ENCODE measurements at places on chromosomes 6 and 20. TPM values are rescaled to one million over a fixed set of nuclear protein-coding genes. Genes with fewer than 3 reads are reported as not detected.

Gene BPI
- 0.14 TPM for total RNA-seq

GRCh38 chr20:5069141-5069806 lies 50.5 kb downstream of the PCNA start:
- no peak for DNase-seq

Gene TRIM10
- not detected for total RNA-seq

DNA sequence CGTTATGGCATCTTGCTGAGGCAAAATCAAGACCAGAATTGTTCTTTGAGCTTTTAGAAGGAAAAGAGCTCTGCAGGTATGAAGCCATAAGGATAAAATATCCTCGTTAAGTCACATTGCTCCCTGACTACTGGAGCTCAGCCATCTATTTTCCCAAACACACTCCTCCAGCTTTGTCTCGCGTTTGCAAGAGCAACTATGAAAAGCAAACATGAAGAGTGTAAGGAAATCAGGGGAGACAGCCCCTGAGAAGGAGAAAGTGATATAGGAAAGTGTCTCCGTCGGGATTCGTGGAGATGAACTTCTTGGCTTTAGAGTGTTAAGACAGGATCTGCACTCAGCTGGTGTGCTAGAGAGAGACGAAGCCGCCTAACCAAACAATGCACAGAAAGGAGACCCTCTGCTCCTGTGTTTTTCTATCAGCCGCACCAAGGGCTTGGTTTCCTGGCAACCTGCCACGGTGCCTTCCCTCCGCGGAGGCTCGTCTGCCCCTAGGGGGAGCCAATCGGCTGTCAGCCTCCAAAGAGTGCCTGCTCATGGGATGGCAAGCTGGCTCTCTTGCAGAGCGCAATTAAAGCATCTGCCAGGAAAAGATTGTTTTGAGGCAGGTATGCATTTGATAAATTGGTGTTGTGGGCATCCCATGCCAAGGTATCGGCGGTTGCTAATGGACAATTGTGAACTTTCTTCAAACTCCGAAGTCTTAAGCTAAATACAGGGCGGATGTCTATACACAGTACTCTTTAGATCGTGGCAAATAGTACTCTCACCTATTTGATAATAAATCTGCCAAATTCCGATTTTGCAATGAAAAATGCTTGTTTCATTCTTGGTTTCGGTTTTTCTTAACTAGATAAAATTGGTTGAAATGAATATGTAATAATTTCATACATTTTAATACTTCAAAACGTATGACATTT lies 603.2 kb downstream of the RNF144B start:
- DNase-seq: peak; percentile 81

- DNase-seq: no peak
Measured at GRCh38 chr6:18491308-18492045, 104.3 kb downstream of the RNF144B start.

Gene FAM162B
- 6.8 TPM for total RNA-seq

Gene HNF4A
- total RNA-seq: not detected

Gene PSMF1
- 97.6 TPM for total RNA-seq

- no peak for DNase-seq
Measured at GRCh38 chr6:160767647-160768019, 65.6 kb downstream of the PLG start.

Gene SPINT3
- total RNA-seq: not detected

Gene SLC16A10
- 5.8 TPM for total RNA-seq

DNA sequence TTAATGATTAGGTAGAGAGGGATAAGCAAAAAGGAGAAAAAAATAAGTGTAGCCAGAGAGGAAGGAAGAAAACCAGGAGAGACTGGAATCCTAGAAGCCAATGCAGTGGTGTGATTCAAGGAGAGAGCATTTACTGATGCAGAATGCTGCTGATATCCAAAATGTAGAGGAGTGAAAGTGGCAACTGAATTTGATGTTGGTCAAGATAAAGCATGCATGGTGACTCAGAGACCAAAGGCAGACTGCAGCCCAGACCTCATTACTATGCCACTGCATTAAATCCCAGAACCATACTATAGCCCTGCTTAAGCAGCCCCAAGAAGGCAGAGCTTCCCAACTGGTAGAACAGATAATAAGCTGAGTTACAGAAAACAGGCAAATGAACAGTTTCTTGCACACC lies 15.8 kb downstream of the KLHL32 start:
- DNase-seq: no peak

GRCh38 chr6:128305228-128305627 lies 215.2 kb downstream of the PTPRK start:
- DNase-seq: no peak

Gene BHLHE23
- not detected for total RNA-seq

- DNase-seq: no peak
Measured at GRCh38 chr6:49570474-49571079, 20.1 kb downstream of the C6orf141 start.

Gene CRYBG1
- 4.6 TPM for total RNA-seq

DNA sequence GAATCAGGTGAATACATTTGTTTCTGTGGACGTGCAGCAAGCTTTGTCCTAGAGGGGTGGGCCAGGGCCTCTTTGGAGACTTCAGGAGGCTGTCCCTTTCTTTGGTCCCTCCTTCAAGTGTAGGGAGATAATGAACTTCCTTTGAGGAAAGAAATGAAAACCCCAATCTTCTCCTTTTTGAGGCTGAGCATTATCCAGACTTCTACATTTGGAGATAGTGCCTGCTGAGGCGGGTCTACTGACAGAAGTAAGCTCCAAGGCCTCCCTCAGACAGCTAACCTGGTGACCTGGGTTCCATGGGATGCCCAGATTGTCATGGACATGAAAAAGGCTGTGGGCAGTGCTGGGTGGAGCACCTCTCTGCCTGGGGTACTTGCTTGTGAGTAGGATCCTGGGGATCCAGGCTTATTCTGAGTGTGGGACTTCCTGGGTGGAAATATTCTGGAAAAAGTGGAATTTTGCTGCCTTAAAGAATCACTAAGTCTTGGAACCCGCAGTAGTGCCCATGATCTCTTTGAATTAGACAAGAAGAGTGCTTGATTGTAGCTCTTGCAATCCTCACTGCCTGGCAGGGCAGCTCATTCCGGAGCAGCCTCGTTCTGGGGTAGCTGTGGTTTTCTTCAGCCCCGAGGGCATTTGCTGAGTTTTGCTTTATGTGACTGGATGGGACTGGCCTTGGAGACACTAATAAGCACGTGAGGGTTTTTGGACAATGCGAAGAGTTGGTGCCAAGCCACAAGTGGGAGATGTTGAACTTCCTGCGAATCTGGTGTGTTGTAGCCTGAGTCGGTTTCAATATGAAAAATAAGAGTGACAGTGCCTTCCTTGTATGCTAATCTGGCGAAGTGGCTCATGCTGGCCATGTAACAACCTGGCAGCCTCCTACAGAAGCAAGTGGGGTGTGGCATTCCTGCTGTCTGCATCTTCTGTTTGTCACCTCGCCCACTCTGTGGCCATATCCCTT lies 28.1 kb downstream of the SNRNP48 start:
- DNase-seq: no peak

- no peak for DNase-seq
Measured at GRCh38 chr6:135853986-135854385, 2.5 kb downstream of the PDE7B start.

DNA sequence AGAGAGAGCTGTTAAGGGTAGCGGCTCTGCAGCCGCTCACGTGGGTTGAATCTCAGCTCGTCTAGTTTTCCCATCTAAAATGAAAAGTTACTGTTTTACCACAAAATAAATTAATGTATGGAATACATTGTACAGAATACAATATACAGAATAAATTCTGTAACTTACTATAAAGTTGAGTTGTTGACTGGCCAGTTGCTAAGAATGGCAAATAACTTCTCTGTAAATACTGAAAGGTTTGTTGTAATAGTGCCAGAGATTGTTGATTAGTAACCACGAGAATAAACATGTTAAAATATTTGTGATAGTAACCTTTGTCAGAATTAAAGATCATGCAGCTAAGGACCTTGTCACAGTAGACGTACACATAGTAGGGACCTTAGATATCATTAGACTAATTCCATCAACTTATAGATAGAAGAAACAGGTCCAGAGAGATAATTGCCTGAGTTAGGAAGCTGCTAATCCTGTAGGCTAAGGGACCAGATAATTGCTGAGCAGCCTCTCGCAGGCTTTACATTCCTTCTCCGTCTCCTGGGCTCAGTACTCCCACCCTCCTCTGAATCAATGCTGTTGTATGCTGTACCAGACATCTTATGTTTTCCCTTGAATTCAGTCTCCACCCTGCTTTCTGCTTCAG lies 544 bp upstream of the NRM start:
- no peak for DNase-seq

Gene SNAP25
- 0.62 TPM for total RNA-seq

Gene TSBP1
- total RNA-seq: not detected

Measured in posterior vena cava (tissue), 2 donors.